ENCODE measurements at places on chromosomes 16 and 17.

- DNase-seq: no peak
Observed at GRCh38 chr16:60816461-60816860, 1219.8 kb downstream of the CDH8 start.

GRCh38 chr17:39687546-39688474, at the start of gene PGAP3:
Gene PGAP3 (minus strand): TSS chr17:39688057. CDS start chr17:39688014, 43 bp downstream.
- peak; percentile 96 for DNase-seq

DNA sequence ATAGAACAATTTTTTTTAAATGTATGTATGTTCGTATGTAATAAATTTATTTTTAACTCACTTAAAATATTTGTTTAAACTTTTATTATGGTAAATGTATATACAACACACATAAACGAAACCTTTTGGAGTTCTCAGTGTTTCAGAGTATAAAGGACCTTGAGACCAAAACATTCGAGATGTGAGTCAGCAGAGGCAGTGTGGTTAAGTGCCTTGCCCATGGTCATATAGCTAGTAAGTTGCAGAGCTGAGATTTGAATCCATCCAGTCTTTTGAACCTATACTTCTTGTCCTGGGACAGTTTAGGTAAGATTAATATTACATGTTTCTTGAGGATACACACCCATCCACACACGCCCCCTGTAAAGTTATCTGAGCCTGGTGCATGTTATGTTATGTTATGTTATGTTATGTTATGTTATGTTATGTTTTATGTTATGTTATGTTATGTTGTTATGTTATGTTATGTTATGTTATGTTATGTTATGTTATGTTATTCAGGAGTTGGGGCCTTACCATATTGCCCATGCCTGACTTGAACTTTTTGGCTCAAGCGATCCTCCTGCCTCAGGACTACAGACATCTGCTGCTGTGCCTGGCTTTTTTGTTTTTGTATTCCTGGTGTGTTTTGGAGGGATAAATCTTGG, 41.8 kb downstream of the TNRC6A start:
- no peak for DNase-seq

- DNase-seq: no peak
Observed at GRCh38 chr17:65660947-65661346, 99.5 kb upstream of the AXIN2 start.

- peak; percentile 72 for DNase-seq
Observed at GRCh38 chr17:3695723-3696411, at the start of gene P2RX5. Gene P2RX5 (minus strand): TSS chr17:3696155. CDS start chr17:3696005, 150 bp downstream.

- DNase-seq: no peak
Observed at GRCh38 chr17:34076743-34077631, 178.1 kb upstream of the CCL2 start.

- DNase-seq: no peak
Observed at GRCh38 chr17:1154704-1155103, 25.1 kb downstream of the ABR start.

DNA sequence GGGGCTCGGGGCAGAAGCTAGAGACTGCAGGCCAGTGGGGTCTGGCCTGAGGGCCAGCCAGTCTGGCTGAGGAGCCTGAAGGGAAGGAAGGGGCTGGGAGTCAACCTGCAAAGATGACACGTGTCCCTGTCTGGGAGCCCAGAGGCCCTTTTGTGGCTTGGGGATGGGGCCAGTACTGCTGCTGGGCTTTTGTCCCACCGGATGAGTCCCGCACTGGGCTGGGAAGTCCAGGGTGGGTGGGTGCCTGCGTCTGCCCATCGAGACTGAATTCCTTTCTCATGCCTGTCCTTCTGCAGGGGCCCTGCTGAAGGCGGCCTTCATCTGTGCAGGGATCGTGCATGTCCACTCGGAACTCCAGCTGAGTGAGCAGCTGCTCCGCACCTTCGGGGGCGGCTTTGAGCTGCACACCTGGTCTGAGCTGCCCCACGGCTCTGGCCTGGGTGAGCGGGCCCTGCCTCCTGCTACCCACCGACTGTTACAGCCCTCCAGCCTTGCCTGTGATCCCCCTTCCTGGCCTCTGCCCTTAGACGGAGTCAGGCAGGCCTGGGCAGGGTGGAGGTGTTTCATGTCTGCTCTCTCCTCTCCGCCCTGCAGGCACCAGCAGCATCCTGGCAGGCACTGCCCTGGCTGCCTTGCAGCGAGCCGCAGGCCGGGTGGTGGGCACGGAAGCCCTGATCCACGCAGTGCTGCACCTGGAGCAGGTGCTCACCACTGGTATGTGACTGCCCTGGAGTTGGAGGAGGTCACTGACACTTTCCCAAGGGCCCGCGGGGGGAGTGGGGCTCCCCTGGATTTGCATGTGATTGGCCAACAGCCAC, 20.9 kb downstream of the FCSK start:
- no peak for DNase-seq

GRCh38 chr16:56628486-56629350, 3.1 kb downstream of the MT1E start:
- DNase-seq: no peak

GRCh38 chr17:61302953-61303816, 96.5 kb upstream of the TBX2 start:
- DNase-seq: no peak

- no peak for DNase-seq
Observed at GRCh38 chr17:65977041-65977440, 214.9 kb downstream of the CEP112 start.

DNA sequence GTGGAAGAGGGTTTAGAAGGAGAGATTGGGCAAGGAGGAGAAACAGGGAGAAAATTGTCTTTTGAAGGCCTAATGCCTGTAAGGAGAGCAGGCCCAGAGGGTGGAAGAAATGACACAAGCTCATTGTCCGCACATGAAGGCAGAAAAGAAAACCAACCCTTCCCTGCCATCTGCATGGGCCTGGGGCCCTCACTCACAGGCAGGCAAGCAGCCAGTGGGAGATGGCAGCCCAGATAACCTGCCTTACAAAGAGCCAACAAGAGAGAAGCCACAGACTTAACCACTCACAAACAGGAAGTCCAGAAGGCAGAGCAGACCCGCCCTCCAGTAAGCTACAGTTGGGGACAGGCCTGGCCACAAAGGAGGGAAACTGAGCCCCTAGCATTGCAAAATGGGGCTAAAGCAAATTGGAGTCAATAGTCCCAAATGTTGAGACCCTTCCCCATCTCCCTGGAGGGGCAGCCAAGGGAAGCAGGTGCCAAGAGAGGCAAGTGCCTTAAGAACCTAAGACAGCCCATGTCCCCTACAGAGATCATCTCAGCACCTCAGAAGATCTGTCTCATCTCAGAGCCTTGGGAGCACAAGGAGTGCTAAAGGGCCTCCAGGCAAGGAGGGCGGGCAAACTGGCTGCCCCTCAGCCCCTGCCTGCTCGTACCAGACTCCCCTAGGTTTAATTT, 7.3 kb upstream of the TSPOAP1 start:
- peak; percentile 51 for DNase-seq

DNA sequence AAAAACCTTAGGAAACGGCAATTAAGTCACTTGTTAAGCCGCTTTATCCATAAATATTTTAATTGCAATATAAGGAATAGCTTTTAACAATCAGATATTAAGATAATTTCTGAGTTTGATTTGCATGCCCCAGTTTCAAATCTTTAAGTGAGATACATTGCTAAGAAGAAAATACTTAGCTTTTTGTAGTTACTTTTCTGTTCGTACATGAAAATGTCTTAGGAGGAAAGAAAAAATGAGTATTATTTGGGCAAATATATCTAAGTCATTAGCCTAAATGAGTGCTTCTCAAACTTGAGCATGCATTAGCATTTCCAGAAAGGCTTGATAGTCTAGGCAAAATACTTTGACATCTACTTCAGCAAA, 6.4 kb downstream of the ZNF207 start:
- DNase-seq: no peak

GRCh38 chr17:29063992-29064391, 21.1 kb downstream of the PIPOX start:
- DNase-seq: no peak

DNA sequence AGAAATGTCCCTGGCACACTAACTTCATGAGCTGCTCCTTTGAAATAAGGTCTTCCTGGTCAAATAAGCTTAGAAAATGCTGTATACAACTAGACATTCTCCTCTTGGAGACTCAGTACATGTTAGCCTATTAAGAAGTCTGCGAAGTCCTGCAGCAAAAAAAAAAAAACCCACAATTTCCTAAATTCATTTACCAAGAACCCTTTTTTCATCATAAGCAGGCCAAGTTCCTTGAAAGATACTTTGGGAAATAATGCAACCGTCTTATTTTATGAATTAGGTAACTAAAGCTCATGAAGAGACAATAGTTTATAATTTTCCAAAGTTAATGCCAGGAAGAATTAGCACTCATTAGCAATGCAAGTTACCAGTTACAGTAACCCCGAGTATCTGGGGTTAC, 49.0 kb upstream of the HAS3 start:
- DNase-seq: no peak

GRCh38 chr17:17623904-17624303, 32.4 kb upstream of the PEMT start:
- DNase-seq: no peak

GRCh38 chr16:73049511-73049910, 1.6 kb upstream of the ZFHX3 start:
- DNase-seq: no peak

DNA sequence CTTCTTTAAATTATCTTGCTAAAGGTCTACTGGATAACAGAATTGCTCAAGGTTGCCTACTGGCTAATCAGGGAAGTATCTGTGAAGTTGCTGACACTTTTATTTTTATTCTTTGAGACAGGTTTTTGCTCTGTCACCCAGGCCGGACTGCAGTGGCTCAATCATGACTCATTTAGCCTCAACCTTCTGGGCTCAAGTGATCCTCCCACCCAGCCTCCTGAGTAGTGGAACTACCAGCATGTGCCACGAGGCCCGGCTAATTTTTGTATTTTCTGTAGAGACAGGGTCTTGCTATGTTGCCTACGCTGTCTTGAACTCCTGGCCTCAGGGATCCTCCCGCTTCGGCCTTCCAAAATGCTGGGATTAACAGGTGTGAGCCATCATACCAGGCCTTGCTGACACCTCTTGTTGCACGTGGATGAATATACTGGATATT, 43.1 kb downstream of the GLG1 start:
- peak; percentile 25 for DNase-seq

DNA sequence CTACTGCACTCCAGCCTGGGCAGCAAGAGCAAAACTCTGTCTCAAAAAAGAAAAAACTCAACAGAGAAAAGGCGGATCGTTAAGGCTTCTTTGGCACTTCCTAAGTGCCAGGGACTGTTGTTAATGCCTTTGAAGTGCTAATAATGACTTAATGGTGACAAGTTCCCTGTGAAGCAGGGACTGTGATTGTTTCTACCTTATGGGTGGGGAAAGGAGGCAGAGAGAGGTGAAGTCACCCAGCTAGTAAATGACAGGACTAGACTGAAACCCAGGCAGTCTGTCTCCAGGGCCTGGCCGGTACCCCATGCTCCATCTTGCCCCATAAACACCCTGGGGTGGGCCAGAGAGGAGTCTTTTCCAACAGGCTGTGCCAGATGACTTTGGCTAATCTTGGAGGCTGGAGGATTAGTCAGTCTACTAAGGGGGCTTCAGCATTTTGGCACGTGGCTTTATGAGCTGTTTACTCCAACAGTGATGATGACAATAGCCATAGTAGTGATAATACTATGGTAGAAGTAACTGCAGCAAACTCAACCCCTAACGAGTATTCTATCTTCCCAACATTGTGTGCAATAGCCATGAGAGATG, 26.9 kb downstream of the ABCC1 start:
- peak; percentile 81 for DNase-seq

- no peak for DNase-seq
Observed at GRCh38 chr17:12911239-12911638, 106.6 kb downstream of the ELAC2 start.

DNA sequence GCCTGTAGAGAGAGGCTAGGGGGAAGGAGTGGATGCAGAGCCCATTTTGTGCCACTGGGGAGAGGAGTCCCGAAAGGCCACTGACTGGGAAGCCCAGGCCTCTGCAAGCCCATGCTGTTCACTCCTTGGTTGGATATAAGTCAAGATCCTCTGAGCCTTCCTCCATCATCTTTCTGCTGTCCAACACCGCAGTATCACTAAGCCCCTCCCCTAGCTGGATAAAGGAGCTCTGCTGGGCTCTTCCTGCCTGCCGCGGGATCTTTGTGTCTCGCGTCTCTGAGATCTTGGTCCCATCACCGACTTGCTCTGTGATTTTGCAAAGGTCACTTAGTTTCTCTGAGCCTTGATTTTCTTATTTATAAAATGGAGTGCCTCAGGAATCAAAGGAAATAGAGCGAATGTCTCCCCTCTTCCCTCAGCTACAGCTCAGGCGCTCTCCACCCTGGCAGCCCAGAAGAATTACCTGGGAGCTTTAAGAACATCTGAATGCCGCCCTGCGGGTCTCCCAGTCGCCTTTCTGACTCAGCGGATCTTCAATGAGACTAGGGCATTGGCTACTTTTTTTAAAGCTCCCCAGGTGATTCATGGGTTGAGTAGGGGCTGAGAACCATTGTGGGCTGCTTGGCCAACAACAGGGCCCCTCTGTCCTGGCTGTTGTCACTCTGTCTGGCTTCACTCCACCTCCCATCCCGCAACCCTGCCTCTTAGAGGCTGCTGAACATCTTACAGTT, 25.2 kb upstream of the TMEM220 start:
- peak; percentile 85 for DNase-seq

DNA sequence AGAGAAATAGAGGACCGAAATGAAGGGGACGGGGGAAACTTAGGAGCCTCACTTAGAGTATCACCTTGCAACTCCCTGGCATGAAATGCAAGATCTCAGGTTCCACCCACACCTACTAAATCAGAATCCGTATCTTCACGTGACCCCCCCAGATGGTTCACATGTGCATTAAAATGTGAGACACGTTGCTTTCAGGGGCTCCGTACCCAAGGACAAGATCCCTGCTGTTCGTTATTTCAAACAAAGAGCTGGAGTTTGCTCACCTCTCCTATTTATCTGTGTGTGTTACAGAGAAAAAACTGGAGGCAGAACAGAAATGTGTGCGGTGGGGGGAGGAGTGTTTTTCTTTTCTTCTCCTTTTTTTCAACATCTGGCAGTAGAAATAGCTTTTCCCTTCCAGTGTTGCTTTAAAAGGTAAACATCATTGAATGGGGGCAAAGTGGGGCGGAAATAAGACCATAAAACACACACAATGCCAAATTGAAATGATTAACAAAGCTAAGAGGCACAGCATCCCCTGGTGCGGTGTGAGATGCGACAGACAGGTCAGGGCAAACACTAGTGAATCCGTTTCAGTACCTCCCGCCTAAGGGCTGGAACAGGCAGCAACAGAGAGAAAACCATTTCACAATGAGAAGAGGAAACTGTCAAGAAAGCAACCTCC, 145.4 kb downstream of the SOX9 start:
- DNase-seq: no peak

- no peak for DNase-seq
Observed at GRCh38 chr17:17410357-17410756, 66.4 kb upstream of the MED9 start.

DNA sequence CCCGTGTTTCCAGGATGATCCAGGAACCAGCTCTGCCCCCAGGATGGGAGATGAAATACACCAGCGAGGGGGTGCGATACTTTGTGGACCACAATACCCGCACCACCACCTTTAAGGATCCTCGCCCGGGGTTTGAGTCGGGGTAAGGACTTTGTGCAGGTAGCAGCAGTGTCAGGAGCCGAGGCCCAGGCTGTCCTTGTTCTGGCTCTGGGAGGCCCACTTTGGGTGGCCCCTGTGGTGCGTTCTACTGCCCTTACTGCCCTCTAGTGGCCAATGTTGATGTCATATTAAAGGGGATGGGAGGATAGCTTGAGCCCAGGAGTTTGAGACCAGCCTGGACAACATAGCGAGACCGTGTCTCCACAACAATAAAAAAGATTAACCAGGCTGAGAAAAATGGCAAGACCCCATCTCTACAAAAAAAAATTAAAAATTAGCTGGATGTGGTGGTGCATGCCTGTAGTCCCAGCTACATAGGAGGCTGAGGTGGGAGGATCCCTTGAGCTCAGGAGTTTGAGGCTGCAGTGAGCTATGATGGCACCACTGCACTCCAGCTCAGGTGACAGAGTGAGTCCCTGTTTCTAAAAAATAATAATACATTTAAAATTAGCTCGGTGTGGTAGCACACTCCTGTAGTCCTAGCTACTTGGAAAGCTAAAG, 20.9 kb upstream of the CLEC18A start:
- DNase-seq: peak; percentile 76
